T-helper 17 cell (primary cell): ENCODE measurements at places on chromosomes 2 and 18. TPM values are rescaled to one million over a fixed set of nuclear protein-coding genes. Genes with fewer than 3 reads are reported as not detected.

Gene SULT6B1
- not detected for total RNA-seq

Gene UGT1A10
- not detected for total RNA-seq

Gene ADCYAP1
- total RNA-seq, result not detected

Gene ARPC2
- 467 TPM for total RNA-seq

Gene SP3
- 155 TPM for total RNA-seq

Gene RTP5
- total RNA-seq, result not detected

Gene TLX2
- total RNA-seq, result 1.5 TPM

Gene COL3A1
- not detected for total RNA-seq

Gene CXCR4
- 1,189 TPM for total RNA-seq

Gene CYP27A1
- 0.52 TPM for total RNA-seq

Gene DYNAP
- total RNA-seq, result not detected

Gene FBXO48
- total RNA-seq, result 1.5 TPM

Gene CHRNG
- total RNA-seq, result not detected

Gene EIPR1
- total RNA-seq, result 28.5 TPM

Gene WDR75
- 56.6 TPM for total RNA-seq

Gene KCNIP3
- not detected for total RNA-seq

Gene HDAC4
- total RNA-seq, result 79.0 TPM

Gene PAX8
- total RNA-seq, result 0.21 TPM

Gene HOXD10
- total RNA-seq, result not detected

Gene SERPINB4
- total RNA-seq, result not detected

Gene CAPN13
- total RNA-seq, result not detected

Gene ANKRD29
- total RNA-seq, result 0.26 TPM
